ENCODE measurements at places on chromosomes 12 and 14.

DNA sequence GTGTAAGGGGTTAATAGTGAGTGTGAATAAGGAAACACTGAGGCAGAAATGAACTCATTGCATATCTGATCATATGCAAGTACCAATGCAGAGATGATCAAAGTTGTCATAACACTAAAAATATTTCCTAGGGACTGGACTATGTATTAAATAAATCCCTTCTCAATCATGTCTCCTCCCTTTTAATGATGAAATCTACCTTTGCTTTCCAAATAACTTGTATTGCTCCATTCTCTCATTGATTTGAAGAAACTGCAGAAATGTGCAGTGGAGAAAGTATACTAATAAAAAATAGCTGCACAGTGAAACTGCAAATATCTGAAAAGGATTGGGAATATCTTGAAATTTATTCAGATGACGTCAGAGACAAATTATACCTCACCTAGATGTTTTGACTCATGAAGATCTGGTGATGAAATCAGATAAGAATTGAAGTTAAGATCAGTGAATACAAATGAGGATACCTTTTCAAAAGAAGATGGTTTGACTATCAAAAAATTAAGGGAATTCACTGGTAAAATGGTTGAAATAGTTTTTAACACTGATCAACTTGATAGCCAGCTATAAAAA is 1264.9 kb upstream of the USP15 start:
- no peak for DNase-seq

- no peak for DNase-seq
These were observed 39.1 kb downstream of the SLC8A3 start for GRCh38 chr14:70149596-70150165.

- DNase-seq: no peak
These were observed 6.1 kb upstream of the SRSF5 start for GRCh38 chr14:69760810-69761209.

- no peak for DNase-seq
These were observed 22.9 kb downstream of the DYRK4 start for GRCh38 chr12:4584896-4585295.

DNA sequence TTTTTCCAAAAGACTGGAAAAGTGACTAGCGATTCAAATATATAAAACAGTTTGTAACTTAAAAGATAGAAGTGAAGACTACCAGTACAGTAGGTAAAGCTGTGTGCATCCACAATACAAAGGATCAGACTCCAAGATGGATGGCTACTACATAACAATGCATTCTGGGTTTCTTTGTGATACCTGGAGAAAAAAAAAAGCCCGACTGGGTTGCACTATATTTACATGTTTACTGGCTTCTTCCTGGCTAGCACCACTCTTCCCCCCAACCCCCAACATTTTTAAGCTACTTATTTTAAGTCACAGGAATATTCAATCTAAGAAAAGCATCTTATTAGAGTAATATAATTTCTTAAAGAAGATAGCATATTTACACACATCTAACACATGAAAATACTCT is 61.1 kb upstream of the SINHCAF start:
- no peak for DNase-seq

DNA sequence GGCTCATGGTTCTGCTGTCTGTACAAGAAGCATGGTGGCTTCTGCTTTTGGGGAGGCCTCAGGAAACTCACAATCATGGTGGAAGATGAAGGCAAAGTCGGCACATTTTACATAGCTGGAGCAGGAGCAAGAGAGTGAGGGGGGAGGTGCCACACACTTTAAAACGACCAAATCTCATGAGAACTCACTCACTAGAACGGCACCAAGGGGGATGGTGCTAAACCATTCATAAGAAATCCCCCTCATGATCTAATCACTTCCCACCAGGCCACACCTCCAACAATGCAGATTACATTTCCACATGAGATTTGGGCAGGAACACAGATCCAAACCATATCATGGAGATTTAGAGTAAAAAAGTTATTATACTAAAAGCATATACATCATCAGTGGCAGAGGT is 13.6 kb upstream of the LEMD3 start:
- no peak for DNase-seq

DNA sequence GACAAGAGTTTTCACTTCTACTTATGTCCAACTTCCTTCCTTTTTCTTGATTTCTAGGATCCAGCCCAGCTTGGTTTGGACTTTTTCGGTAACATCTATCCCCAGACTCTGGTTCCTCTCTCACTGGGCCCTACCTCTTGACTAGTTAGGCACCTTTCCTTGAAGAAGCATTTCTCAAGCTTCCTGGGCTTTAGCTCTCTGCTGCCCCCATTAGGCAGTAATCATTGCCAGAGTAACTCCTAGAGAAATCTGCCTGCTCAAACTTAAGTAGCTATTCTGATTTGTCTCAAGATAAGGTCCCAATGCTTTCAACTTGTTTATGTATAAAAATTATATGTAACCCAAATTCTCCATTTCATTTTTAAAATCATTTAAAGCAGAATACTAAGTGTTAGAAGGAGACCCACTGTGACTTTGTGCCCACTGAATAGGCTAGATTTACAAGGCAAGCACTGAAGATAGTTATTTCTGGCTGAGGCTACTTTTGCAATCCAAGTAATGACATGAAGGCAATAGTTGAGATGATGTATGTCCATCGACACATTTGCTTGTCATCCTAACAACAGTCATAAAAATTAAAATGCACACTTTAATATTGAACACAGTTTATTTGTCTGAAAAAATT is 275.0 kb upstream of the G2E3 start:
- DNase-seq: peak; percentile 5
